ENCODE measurements at places on chromosomes 16 and 17.

- DNase-seq = no peak
Observed at GRCh38 chr16:86029131-86029741, 130.3 kb downstream of the IRF8 start.

DNA sequence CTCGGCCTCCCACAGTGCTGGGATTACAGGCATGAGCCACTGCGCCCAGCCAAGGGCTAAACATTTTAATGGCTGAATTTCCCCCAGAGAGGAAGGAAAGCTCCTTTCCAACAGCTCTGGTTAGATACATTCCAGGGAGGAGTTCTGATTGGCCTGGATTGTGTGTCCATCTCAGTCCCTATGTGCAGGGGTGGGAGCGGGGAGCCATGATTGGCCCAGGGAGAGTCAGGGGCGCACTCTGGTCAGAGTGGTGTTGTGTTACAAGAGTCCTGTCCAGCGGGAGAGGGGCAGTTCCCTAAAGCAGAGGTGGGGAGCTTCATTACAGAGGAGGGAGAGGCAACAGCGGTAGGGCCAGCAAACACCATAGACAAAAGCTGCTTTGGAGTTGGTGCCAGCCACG is 75.0 kb downstream of the RAP1GAP2 start:
- no peak for DNase-seq

GRCh38 chr17:4483012-4483840 is 15.5 kb upstream of the SPNS2 start:
- no peak for DNase-seq

DNA sequence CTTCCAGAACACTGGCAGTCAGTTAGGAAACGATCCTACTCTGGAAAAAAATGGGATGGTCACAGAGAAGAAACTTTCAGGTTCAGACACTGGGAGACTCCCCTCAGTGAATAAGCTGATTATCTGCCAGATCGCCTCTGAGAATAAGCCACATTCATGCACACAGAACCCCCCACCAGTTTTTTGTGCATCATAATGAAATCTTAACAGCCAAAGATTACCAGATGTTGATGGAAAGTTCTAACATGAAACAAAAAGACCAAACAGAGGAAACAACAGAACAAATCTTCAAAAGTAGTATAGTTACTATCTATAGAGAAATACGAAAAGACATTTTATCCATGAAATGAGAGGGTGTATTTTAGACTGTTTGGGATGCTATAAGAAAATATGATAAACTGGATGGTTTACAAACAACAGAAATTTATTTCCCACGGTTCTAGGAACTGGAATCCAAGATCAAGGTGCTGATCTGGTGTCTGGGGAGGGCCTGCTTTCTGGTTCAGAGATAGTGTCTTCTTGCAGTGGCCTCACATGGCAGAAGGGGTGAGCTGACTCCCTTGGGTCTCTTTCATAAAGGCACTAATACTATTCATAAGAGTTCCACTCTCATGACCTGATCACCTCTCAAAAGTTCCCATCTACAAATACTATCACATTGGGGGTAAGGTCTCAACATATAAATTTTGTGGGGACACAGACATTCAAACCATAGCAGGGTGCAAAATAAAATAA is 8.0 kb upstream of the AMZ2 start:
- DNase-seq = no peak

DNA sequence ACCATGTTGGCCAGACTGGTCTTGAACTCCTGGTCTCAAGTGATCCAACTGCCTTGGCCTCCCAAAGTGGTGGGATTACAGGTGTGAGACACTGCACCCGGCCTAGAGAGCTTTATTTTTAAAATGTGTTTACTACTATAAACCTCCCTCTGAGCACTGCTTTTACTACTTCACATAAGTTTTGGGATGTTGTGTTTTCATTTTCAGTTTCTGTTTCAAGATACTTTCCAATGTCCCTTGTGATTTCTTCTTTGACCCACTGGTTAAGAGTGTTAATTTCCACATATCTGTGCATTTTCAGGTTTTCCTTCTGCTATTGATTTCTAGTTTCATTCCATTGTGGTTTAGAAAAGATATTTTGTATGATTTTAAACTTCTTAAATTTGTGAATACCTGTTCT is 74.4 kb downstream of the NETO2 start:
- no peak for DNase-seq

GRCh38 chr17:22454070-22454999 is 762.0 kb downstream of the KCNJ18 start:
- DNase-seq = peak; percentile 86

GRCh38 chr16:47881574-47881973 is 274.2 kb downstream of the ABCC12 start:
- peak; percentile 39 for DNase-seq

GRCh38 chr17:39915559-39915958 is 2.9 kb downstream of the GSDMB start:
- no peak for DNase-seq

DNA sequence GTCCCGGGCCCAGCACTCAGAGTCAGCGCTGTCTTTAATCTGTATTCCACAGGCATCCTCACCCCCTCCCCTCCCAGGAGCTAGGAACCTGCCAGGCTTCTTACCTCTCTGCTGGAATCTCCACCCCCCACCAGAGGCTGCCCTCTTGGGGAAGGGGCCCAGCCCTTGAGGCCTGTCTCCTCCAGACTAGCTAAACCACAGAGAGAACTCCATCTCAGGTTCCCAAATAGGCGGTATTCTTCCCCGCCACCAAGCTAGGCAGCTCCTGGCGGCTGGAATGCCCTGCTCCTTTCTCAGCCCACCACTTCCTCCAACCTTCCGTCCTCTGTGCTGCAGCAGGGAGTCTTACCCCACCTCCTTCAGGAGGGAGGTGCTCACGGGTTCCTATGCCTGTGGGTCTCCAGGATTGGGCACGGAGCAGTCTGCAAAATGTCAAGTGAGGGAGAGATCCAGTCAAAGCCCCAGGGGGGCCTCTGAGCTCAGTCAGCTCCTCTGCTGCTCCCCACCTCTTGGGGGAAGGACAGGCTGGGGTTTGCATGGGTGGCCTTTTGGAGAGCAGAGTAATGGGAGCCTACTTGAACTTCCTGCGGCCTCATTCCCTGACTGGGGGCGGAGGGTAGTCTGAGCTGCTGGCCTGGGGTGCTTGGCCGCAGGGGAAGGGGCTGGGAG is 55.7 kb downstream of the SREBF1 start:
- DNase-seq = no peak

Measured in esophagus muscularis mucosa (tissue), 4 donors.